Stimulated activated CD4-positive, alpha-beta T cell treated with anti-CD3 and anti-CD28 coated beads, Interleukin-12 subunit alpha, Interleukin-12 subunit beta, amount 100 ng/mL, for 48 hours (primary cell): ENCODE measurements at places on chromosomes 7 and 10.

DNA sequence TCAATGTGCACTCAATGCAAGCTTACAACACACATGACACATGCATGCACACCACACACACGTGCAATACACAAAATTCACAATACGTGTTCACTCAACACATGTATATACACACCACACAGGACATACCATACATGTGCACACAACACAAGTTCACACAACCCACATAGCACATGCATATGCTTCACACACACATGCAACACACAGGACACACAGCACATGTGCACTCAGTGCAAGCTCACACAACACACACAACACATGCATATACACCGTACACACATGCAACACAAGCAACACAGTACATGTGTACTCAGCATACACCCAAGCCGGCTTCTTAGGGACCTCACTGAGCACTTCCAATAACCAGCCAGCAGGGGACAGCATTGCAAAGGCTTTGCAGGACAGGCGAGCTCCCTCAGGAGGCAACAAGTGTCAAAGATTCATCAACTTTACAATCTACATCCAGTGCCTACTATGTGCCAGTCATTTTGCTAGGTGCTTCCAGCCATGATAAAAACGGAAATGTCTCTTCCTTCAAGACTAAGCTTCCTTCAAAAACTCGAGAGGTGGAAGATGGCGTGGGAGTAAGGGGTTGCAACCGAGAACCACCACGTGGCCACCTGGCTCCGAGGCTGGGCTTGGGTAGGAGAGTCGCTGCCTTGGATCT, 61.1 kb downstream of the JCAD start:
- peak; percentile 54 for DNase-seq

DNA sequence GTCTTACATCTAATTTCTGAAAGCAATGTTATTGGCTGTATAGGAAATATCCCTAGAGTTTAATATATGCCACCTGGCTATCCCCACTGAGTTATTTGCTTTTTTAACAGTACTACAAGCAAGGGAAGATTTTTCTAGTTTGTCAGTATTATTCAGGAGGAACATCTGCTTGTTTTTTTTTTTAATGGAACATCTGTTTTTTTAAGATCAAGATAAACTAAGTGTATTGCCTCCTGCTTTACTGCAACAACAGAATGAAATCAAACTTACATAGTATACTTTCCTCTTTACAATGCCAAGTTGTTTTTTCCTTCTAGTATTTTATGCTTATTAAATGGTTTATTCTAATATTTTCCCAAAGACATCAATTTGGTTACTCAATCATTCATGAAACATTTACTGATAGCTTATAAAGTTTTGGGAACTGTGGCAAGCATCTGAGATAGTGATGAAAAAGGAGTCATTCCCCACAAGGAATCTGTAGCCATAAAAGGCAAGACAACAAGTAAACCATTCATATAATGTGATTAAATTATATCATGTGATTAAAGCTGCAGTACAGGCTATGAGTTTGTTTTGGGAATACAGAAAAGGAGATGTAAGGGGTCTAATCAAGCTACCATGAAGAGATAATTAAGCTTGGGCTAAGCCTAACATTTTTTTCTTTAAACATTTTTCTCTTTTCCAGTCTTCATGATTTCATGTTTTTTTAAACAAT, 17.4 kb downstream of the MTPN start:
- DNase-seq: no peak

- DNase-seq: no peak
These were observed 20.5 kb downstream of the ITPRIP start for GRCh38 chr10:104317726-104318299.

GRCh38 chr7:84218681-84219080, 24.1 kb upstream of the SEMA3A start:
- no peak for DNase-seq

DNA sequence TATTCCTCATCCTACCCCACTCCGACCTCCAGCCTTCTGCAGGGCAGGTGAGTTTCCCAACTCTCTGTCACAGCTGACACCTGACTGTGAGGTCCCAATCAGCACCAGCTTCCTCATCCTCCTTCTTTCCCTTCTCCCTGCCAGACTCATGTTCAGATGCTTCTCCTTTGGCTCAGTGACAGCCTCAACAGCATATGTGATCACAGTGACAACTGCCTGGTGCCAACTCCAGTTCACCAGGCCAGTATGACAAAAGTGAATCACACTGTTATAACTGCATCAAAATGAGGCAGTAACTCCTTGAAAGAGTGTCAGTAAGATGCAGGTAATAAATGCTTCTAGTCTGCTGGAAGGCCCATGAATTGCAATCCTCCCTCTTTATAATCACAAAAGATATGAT, 46.8 kb upstream of the NFE2L3 start:
- no peak for DNase-seq

- DNase-seq: no peak
These were observed 448.8 kb downstream of the LRMDA start for GRCh38 chr10:75880031-75880775.

DNA sequence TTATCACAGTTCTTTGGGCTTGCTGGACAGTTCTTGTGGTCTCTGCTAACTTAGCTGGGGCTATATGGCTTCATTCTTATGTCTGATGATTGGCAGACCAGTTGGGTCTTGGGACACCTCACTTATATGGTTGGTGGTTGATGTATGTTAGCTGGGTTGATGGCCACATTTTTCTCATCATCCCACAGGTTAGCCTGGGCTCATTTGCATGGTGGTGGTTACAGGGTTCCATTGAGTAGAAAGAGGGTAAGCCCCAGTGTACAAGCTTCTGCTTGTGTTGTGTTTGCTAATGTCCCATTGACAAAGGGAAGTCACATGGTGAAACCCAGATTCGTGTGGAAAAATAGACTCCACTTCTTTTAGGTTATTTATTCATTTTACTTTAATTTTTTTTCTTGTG, 40.6 kb downstream of the TMEM60 start:
- no peak for DNase-seq

DNA sequence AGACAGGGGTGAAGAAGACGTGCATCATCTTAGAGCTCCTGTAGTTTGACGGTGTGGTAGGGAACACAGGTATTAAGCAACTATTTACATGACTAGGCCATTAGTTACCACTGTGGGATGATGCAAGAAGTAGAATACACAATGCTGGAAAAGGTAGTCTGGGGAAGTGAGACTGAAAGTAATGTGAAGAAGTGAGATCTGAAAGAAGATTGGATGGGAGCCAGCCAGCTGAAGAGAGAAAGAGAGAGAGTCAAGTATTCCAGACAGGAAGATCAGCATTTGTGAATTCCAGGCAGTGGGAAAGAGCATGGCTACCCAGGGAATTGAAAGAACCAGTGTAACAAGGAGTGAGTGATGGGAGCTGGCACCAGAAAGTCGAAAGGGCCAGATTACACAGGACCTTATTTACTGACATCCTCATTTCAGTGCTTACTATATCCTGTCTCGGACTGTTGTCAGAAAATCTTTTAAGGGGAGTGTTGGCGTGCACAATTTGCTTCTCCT, 4.0 kb upstream of the CFAP58 start:
- no peak for DNase-seq

DNA sequence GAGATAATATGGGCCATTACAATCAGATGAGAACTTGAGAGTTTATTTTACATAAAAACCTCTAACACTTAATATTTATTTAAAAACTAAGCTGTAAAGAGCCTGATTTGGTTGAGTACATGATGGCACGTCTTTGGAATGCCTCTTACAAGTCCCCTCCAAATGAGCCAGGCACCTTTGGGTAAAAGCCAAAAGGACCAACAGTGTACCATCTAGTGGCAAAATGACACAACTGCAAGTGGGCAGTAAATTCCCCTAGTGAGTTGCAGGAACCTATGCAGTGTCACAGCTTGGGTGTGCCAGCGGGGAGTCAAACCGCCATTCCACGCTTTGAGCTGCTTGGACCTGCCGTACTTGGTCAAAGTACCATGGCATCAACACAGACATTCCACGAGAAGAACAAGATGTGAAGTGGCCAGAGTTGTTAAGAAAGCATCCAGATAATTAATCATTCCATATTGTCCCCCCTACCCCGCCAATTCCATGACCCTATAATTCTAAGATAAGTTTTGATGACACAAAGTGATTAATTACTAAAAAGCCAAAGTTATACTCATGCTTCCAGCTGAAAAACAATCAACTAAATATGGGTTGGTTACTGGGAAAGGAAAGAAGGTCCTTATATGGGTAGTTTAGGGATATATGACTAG, 115.2 kb downstream of the SORBS1 start:
- peak; percentile 14 for DNase-seq

DNA sequence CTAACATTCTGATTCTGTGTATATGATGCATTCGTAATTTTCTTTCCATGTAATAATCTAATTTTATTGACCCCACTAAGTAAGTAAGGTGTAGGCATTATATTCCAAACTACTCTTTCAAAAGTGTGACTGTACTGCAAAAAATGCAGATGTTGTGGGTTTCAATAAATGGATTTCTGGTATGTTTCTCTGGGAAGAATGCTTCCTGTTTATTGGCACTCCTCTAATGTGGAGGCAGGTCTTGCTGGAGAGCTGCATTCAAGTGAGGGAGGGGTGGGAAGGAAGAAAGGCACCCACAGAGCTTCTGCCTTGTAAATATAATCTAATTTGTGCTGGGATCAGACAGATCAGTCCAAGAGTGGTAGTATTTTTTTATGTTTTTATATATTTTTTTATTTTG, 23.9 kb downstream of the ST7 start:
- no peak for DNase-seq

GRCh38 chr10:45373003-45373575, 927 bp upstream of the ALOX5 start:
- no peak for DNase-seq

DNA sequence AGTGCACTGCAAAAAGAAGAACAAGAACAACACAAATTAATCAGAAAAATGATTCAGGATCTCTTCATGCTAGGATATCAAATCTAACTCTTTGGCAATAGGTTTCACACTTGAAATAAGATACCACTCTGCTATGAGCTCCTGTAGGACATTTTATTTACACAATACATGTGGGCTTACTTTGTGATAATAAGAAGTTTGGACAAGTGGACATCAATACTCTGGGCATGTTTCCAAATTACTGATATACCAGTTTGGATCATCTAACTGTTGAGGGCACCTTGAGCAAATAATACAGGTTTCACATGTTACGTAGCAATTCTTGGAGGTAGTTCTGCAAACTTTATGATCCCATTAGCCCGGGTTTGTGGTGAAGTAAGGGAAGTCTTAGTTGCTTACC, 59.8 kb downstream of the CPVL start:
- DNase-seq: no peak

DNA sequence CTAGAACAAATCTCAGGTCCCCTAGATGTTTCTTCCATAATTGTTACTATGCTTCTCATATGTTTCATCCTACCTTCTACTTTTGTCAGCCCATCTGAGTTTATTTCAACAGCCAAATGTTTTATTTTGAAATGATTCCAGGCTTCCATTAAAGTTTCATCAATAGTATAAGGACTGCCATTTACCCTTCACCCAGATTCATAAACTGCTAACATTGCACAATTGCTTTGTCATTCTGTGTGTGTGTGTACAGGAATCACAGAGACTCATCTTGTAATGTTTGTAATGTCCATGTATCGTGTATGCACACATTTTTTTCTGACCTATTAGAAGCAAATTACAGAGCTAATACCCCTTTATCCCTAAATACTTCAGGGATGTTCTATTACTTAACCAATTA, 25.5 kb downstream of the MMRN2 start:
- DNase-seq: no peak

DNA sequence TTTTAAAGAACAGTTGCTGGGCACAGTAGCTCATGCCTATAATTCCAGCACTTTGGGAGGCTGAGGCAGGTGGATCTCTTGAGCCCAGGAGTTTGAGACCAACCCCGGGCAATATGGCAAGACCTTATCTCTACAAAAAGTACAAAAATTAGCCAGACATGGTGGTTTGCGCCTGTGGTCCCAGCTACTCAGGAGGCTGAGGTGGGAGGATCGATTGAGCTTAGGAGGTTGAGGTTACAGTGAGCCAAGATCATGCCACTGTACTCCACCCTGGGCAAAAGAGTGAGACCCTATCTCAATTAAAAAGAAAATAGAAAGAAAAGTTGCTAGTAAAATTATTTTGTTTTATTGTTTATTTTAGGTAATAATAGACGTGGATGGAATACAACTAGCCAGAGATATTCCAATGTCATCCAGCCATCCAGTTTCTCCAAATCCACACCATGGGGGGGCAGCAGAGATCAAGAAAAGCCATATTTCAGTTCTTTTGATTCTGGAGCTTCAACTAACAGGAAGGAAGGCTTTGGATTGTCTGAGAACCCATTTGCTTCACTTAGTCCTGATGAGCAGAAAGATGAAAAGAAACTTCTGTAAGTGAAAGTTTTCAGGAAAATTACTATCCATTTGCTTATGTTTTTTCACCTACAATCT, 3.0 kb downstream of the NUP42 start:
- DNase-seq: no peak

- no peak for DNase-seq
These were observed 193.6 kb downstream of the JCAD start for GRCh38 chr10:29865700-29866355.

DNA sequence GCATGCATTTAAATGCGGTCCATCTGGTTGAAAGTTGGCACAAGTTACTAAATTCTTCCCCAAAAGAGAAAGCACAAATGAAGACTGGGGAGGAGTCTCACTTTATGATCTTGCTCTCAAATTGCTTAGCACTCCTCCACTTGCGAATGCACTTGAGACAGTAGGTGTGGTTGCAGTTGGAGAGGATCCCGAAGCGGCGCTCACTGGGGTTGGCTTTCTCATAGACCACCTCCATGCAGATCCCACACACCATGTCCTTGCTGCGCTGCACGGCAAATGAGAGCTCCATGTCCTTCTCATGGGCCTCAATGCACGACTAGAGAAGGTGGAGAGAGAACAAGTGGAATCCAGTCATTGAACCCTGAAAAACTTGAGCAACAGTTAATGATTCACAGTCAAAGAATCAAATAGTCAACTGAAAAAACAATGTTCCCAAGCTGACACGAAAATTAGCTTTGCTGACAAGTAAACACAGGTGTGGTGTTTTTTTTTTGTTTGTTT, 22.7 kb downstream of the MKRN1 start:
- DNase-seq: no peak

GRCh38 chr10:89646889-89647657, 2.0 kb upstream of the PANK1 start:
- no peak for DNase-seq

DNA sequence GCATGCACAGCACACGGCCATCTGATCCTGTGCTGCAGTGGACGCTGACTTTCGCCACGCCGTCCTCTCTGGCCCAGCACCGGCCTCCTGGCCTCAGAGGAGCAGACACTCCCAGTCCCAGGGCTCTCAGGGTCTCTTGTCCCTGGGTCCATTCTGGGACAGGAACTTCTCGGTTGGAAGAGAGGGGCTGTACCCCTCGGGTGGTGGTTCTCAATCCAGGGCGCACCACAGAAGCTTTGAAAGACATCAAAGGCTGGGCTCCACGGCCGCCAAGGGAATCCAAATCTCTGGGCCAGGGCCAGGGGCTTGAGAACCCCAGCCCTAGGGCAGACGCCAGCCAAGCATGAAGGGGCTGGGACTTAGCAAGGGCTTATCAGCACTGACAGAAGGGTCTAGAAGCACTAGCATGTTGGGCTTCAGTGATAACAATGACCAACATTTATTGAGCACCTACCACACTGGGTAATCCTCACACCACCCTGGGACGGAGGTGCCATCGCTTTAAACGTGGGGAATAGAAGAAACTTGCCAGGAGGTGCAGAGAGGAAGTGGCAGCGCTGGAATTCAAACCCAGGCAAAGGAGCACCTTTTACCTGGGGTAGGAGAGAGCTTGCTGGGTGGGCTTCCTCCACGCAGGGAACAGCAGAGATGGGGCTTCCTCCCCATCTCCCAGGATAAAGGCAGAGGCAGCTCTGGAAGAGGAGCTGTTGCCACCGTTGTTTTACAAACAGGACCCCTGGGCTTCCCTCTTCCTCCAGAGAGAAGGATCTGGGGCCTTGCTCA, 1.8 kb upstream of the PYROXD2 start:
- DNase-seq: no peak

GRCh38 chr7:77537778-77538280, 734 bp downstream of the PTPN12 start:
- DNase-seq: no peak
